ENCODE measurements at places on chromosomes 12 and 14. TPM values are rescaled to one million over a fixed set of nuclear protein-coding genes. Genes with fewer than 3 reads are reported as not detected.
A peak's percentile ranks its signal among the peaks of the same experiment; 100 is the strongest.

CEP170B gene
- 10.3 TPM for total RNA-seq

MRPS35 gene
- total RNA-seq: 52.5 TPM

- H3K36me3 ChIP-seq: no peaks in the 10 kb centered on the region
- DNase-seq: no peak
- H3K27ac ChIP-seq: no peak overlapping the region
- H3K4me1 ChIP-seq: no peaks in the 10 kb centered on the region
- no peak overlapping the region for H3K4me3 ChIP-seq
- H3K27me3 ChIP-seq: no peaks in the 10 kb centered on the region
Observed at GRCh38 chr12:25197608-25198007, 2.6 kb downstream of the ETFRF1 start.

DNA sequence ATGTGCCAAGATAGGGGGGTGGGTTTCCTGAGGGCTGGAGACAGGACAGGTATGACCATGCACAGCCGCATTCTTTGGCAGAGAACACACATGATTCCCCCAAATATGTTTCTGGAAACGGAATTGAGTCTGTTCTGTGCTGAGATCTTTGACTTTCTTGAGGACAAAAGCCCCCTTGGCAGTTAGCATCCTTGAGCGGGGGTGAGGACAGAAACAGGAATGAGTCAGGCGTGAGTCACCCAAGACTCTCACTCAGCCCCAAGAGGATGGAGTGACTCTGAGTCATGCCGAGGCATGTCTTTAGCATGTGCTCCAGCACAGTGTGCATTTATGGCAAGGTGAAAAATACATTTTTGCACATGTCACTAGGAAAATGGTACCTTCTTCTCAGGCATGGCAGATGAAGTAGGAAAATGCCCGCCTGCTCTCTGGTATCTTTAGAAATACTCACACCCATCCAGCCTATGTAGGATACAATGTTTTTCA lies 52.1 kb downstream of the DAD1 start:
- H3K27me3 ChIP-seq: no peaks in the 10 kb centered on the region
- no peaks in the 10 kb centered on the region for H3K36me3 ChIP-seq
- H3K27ac ChIP-seq: peak overlapping the region; percentile 46
- peak; percentile 98 for DNase-seq
- peaks cover 9% of the 10 kb centered on the region for H3K4me1 ChIP-seq

LRTM2 gene
- not detected for total RNA-seq

DNA sequence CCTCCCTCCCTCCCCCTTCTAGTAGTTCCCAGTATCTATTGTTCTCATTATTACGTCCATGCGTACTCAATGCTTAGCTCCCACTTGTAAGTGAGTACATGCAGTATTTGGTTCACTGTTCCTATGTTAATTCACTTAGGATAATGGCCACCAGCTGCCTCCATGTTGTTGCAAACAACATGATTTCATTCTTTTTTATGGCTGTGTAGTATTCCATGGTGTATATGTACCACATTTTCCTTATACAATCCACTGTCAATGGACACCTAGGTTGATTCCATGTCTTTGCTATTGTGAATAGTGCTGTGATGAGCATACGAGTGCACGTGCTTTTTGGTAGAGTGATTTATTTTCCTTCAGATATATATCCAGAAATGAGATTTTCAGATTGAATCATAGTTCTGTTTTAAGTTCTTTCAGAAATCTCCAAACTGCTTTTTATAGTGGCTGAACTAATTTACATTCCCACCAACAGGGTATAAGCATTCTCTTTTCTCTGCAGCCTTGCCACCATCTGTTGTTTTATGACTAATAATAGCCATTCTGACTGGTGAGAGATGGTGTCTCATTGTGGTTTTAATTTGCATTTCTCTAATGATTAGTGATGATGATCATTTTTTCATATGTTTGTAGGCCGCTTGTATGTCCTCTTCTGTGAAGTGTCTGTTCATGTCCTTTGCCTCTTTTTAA lies 17.9 kb upstream of the CLEC7A start:
- H3K27me3 ChIP-seq: no peaks in the 10 kb centered on the region
- no peaks in the 10 kb centered on the region for H3K36me3 ChIP-seq
- no peak overlapping the region for H3K27ac ChIP-seq
- no peaks in the 10 kb centered on the region for H3K4me1 ChIP-seq

ACVRL1 gene
- total RNA-seq: 20.8 TPM

EFS gene
- 12.2 TPM for total RNA-seq

NAA25 gene
- total RNA-seq: 16.9 TPM

GRCh38 chr14:105448706-105449111 lies 25.9 kb upstream of the CRIP2 start:
- peak; percentile 57 for DNase-seq
- peaks cover 13% of the 10 kb centered on the region for H3K36me3 ChIP-seq

GRCh38 chr14:52080808-52081755 lies 12.2 kb upstream of the NID2 start:
- no peak overlapping the region for H3K4me3 ChIP-seq
- no peaks in the 10 kb centered on the region for H3K36me3 ChIP-seq
- H3K4me1 ChIP-seq: peaks cover 44% of the 10 kb centered on the region
- DNase-seq: peak; percentile 92

DNA sequence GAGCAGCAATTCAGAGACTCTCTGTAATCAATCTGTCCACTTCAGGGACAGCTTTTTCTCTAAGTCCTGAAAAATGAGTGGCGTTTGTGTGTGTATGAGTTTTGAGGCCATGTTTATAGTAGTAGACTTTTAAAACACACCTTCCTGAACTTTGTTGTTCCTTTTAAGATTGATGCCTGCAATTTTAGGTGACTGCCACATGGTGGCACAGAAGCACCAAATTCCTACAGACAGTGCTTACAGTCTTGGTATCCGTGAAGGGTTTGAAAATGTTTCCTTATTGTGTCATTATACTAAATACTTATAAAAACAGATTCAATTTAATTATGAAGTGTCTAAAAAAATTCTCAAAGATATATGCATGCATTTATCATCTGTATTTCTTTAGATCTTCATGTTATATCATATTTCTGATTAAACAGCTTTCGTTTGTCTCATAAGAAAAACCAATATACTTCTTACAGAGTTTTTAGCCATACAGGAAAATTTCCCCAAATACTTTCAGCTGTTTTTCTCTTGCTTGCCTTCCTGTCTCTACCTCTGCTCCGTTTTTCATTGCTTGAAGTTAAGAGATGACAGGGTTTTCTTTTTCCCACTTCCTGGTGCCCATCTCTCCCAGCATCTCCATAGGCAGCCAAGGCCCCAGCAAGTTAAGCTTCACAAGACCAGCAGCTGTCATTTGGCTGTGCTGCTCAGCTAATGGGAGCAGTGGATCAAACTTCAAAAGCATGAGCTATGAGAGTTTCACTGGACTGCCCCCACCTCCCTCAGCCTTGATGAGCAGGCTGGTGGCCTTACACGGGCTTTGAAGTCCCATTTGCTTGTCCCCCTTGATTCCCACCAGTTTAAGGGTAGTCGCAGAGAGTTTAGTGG lies 259.6 kb downstream of the AKAP6 start:
- H3K4me1 ChIP-seq: peaks cover 7% of the 10 kb centered on the region
- H3K4me3 ChIP-seq: no peak overlapping the region
- peak; percentile 55 for DNase-seq
- no peaks in the 10 kb centered on the region for H3K27me3 ChIP-seq

CCDC38 gene
- not detected for total RNA-seq

DNA sequence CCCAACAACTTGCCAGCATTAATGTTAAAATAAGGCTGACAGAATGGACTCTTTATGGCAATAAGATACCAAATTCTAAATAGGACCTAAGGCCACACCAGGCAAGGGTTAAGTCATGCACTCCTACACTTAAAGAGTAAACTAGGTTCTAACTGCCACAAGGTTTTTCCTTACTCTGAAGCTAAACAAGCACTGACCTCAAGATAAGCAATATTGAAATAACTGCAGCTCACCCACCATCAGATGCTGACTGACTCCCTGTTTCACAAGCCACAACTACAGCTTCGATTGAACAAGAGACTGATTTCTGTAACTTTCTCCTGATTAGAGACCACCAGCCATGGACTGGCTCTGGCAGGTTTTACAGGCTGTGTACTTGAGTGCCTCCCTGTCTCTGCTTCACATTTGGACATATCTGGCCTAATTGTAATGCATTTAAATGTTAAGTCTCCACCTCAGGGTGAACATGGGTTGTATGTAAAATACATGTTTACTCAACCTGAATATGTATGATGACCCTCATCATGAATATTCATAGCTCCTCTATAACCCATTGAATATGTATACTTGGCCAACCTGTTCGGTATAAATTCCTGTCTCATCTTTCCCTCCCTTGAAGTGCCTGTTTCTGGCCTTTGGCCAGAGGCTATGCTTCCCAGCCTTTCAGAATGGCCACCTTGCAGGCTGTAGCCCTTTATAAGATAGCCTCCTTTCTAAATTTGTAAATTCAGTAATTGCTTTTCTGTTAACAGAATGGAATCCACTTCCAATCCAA lies 70.5 kb upstream of the DAAM1 start:
- no peak for DNase-seq
- H3K27me3 ChIP-seq: no peaks in the 10 kb centered on the region
- no peak overlapping the region for H3K27ac ChIP-seq
- no peaks in the 10 kb centered on the region for H3K4me1 ChIP-seq
- no peak overlapping the region for H3K4me3 ChIP-seq
- no peaks in the 10 kb centered on the region for H3K36me3 ChIP-seq

MSI1 gene
- total RNA-seq: under 0.01 TPM

DNA sequence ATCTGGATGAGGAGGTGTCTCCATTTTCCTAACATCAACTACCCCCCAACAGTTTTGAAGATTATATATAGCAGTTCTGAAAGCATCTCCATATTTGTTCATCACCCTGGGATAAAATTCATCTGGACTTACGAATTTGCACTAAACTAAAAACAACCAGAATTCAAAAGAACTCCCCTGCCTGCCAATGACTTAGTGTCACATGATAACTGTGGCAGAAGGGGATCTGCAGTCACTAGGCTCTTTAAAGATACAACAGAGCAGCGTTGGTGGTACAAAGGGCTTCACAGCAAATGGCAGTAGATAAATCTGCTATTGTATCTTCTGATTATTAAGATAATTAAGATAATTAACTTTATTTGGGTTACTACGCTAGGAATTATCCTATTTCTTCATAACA lies 30.1 kb downstream of the GPR135 start:
- H3K36me3 ChIP-seq: no peaks in the 10 kb centered on the region
- no peak overlapping the region for H3K4me3 ChIP-seq
- peaks cover 11% of the 10 kb centered on the region for H3K4me1 ChIP-seq
- DNase-seq: no peak
- no peaks in the 10 kb centered on the region for H3K27me3 ChIP-seq

TAS2R31 gene
- total RNA-seq: 2.6 TPM

GRCh38 chr14:19895282-19895681 lies 20.3 kb downstream of the OR4K2 start:
- H3K27me3 ChIP-seq: no peaks in the 10 kb centered on the region
- H3K36me3 ChIP-seq: no peaks in the 10 kb centered on the region
- no peaks in the 10 kb centered on the region for H3K4me1 ChIP-seq
- no peak for DNase-seq
- H3K27ac ChIP-seq: no peak overlapping the region

CCDC198 gene
- not detected for total RNA-seq

GRCh38 chr12:5806371-5807089 lies 138.5 kb downstream of the ANO2 start:
- no peaks in the 10 kb centered on the region for H3K27me3 ChIP-seq
- no peak overlapping the region for H3K27ac ChIP-seq
- no peaks in the 10 kb centered on the region for H3K4me1 ChIP-seq
- no peak overlapping the region for H3K4me3 ChIP-seq
- H3K36me3 ChIP-seq: no peaks in the 10 kb centered on the region

GRCh38 chr14:100523131-100523842 lies 63.9 kb downstream of the BEGAIN start:
- no peaks in the 10 kb centered on the region for H3K27me3 ChIP-seq
- H3K36me3 ChIP-seq: peaks cover 5% of the 10 kb centered on the region
- no peak for DNase-seq
- H3K4me3 ChIP-seq: no peak overlapping the region

DNA sequence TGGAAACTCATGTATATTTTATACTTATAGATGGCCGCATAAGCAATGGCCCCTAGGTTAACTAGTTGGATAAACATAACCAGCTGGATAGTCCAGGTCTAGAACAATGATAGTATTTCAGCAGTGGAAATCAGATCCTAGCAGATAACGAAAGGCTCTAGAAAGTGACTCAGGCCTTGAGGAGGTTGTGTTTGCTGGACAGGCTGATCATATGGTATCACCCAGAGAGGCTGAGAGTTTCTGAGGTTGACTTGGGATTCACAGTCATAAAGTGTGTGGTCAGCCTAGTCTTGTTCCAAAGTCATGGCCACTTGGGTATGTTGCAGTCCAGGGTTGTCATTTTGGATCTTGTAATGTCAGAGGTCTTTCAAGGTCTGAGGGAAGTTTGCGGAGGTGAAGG lies 16.8 kb downstream of the FLVCR2 start:
- no peaks in the 10 kb centered on the region for H3K27me3 ChIP-seq
- H3K4me1 ChIP-seq: no peaks in the 10 kb centered on the region
- H3K27ac ChIP-seq: no peak overlapping the region
- no peak for DNase-seq
- no peak overlapping the region for H3K4me3 ChIP-seq

SYNDIG1L gene
- total RNA-seq: not detected

- H3K4me1 ChIP-seq: no peaks in the 10 kb centered on the region
- DNase-seq: peak; percentile 3
- no peak overlapping the region for H3K27ac ChIP-seq
- H3K36me3 ChIP-seq: no peaks in the 10 kb centered on the region
- peaks cover 7% of the 10 kb centered on the region for H3K27me3 ChIP-seq
- peak overlapping the region; percentile 63 for H3K4me3 ChIP-seq
Observed at GRCh38 chr12:33438851-33439586, 600 bp downstream of the SYT10 start.

DNA sequence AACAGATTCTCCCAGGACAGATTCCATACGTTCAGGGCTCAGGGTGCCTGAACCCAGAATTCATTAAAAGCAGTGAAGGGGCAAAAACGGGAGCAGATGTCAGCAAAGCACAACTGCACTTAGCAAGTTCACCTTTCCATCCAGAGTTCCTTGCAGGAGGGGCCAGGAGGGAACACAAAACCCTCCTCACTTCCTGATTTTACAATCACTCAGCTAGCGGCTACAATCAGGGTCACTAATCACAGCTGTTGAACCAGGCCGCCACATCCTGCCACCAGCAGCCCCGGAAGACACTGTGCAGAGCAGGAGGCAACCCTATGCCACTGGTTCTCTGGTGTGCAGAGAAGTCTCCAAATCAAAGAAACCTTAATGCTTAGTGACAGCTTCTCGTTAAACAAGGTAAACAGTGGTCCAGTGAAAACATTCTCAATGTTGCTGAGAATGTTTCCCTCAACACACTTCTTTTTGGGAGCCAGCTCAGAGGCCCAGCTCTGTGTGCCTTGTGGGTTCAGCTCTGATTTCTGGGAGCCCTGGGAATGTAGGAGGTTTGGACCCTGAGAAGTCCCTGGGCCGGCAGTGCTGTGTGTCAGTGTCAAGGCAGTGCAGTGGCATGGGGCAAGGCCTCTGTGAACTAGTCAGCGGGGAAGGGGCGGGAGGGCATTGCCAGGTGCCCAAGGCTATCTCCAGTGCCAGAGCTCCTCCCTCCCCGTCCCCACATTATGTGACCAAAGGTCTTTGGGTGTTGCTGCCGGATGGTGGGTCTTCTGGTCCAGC lies 54.5 kb downstream of the VCPKMT start:
- peak; percentile 61 for DNase-seq
- H3K36me3 ChIP-seq: no peaks in the 10 kb centered on the region
- H3K4me3 ChIP-seq: no peak overlapping the region
- H3K27ac ChIP-seq: peak overlapping the region; percentile 95

Measured in fibroblast of lung (primary cell).